GDM1 (cell line): ENCODE measurements at places on chromosomes 13 and 19.

DNA sequence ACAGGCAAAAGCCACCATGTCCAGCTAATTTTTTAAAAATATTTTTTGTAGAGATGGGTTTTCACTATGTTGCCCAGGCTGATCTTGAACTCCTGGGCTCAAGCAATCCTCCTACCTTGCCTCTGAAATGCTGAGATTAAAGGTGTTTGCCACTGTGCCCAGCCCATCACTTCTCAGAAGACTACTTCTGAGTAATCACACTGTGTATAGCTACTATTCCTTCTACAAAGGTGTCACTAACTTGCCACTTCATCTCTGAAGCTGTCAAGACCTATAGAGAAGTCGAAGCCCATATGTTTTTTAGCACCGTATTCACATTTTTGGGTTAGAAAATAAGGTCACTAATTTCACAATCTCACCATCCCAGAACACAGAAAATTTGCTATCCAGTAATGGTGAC is 36.0 kb upstream of the FNDC3A start:
- no peak for DNase-seq

GRCh38 chr19:29497241-29497640 is 28.6 kb upstream of the VSTM2B start:
- DNase-seq, result no peak

GRCh38 chr13:45368005-45368404 is 27.0 kb upstream of the TPT1 start:
- no peak for DNase-seq

GRCh38 chr19:49492573-49493405 is 3.4 kb upstream of the RPS11 start:
- no peak for DNase-seq

GRCh38 chr13:100363285-100363711 is 225.3 kb downstream of the GGACT start:
- DNase-seq, result no peak

DNA sequence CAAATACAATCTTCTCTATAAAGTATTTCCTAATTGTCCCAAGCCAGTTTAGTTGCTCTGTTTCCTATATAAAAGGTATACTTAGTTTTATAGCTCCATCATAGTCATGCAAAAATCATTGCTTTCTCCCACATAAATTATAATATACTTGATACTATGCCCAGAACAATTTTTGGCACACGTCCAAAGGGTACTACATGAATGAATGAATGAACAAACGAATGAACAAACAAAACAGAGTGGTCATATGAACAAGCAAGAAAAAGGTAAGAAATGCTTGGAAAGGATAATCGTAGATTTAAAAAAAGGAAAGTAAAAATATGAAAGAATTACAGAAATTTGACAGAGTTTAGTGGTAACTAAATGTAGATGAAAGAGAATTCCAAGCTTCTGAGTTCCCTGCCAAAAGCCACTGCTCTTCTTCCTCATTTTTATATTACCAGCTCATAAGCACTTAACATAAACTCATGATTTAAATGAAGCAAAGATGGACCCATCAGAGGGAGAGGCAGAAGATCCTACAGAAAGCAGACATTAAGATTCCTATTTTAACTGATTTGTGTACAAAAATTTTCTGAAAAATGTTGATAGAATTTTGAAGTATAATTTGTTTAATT is 123.2 kb downstream of the ENOX1 start:
- DNase-seq, result no peak

- DNase-seq, result no peak
Measured at GRCh38 chr19:37980419-37981170, 73.6 kb downstream of the SIPA1L3 start.

GRCh38 chr13:76797361-76797760 is 88.8 kb downstream of the KCTD12 start:
- DNase-seq, result no peak

- no peak for DNase-seq
Measured at GRCh38 chr19:29495091-29495490, 30.7 kb upstream of the VSTM2B start.

DNA sequence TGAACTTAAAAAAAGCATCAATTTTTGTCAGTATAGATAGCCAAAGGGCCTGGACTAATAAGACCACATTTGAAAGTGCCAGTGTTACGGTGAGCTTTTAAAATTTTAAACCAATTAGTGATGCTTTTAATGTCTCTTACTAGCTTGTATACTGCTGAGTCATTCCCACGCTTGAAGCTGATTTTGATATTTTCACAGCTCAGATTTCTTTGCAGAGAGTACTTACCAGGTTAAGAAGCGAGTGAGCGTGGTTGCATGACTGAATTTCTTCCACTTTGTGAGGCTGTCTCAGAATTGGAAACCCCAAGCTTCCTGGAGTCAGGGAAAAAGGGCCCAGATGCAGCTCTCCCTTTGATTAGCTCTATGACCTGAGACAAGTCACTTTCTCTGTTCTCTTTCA is 74.5 kb upstream of the NBEA start:
- no peak for DNase-seq

DNA sequence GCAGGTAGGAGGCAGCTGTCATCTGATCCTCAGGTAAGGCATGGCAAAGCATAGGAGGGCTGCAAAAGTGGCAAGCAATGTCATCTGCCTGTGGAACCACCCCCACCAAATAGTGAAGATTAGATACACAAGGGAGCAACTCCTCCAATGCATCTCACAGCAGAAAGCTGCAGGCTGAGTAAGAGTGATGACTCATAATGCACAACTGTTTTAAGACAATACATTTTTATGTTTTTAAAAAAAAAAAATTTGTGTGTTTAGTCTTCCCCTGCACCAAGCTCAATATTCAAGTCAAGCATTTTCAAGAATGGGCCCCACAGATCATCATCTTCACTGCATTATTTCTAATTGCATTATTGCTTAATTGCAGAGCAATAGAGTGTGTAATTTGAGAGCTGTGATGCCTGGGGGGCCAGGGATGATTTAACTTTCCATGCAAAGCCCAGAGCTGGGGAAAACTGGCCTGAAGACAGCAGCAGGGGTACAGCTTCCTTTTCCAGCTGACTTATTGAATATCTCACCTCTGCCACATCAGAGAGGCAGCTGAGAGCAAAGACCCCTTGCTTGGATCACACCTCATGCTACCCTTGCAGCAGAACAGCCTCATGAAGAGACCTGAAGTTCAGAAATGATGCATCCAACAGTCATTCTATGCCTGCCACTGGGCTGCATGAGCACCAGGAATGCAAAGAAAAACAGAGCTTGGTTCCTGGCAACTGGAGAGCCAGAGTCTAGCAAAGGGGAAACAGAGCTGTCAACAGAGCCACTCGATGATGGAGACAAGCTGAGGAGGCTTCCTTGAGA is 22.7 kb upstream of the POP4 start:
- no peak for DNase-seq

DNA sequence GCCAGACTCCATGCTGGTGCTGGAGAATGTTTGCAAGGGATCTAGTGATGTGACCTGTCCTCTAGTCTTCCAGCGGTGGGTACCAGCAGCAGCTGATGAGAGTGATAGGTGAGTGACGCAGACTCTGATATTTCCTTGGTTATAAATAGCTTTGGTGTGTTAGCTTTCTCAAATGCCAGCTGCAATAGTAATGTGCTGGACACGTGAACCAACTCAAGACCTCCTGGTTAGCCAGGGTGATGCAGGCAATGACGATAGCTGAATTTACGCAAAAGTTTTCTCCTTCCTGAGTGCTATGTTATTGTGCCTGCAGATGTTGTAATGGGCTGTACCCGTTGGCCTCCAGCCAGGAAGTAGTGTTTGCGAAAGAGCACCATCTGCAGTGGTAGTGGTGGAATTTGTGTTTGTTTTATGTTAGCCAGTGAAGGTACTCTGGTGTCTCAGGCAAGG is 129.5 kb downstream of the CYSLTR2 start:
- DNase-seq, result no peak

GRCh38 chr19:38152461-38153379 is 71.3 kb downstream of the DPF1 start:
- no peak for DNase-seq

- DNase-seq, result no peak
Measured at GRCh38 chr13:27279506-27279905, 8.9 kb downstream of the RASL11A start.

DNA sequence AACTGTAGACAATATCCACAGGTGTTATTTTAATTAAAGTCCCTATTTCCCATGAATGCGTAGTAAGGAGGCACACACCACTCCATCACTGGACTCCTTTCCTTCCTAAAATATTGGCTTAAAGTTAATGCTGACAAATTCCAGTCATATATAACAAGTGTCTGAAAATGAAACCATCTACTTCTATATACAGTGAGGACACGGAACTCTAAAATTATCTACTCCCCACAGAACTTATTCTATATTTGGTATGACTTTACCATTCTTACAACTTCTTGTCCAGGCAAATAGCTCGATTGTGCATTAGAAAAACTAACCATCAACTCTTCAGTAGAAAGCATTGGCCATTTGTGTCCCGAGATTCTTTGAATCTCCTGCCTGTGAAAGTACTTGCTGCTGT is 1560.2 kb downstream of the EFNB2 start:
- no peak for DNase-seq

GRCh38 chr19:34664168-34664567 is 12.8 kb downstream of the SCGB2B2 start:
- DNase-seq, result no peak

GRCh38 chr13:110498327-110498726 is 63.2 kb downstream of the RAB20 start:
- no peak for DNase-seq

GRCh38 chr13:20997301-20998161 is 63.9 kb downstream of the LATS2 start:
- no peak for DNase-seq

GRCh38 chr13:27496536-27497273 is 46.3 kb upstream of the MTIF3 start:
- no peak for DNase-seq

GRCh38 chr19:38417544-38418506 is 8.2 kb downstream of the RASGRP4 start:
- no peak for DNase-seq

DNA sequence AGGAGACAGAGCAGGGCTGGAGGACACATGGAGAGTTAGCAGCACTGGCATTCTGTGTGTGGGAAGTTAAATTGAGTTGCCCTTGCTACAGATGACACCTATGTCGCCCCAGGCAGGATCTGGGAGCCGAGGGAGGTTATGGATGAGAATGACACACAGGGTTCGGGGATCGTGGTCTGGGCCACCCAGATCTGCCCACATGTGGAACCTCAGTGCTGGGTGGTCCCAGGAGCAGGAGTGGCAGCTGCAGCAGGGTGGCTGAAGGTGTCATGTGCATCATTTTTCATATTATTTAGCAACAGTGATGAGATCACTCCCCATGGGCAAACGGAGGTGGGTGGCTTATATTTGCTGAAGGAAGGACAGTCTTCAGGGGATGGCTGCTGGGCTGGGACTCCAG is 3.2 kb downstream of the IL17D start:
- DNase-seq, result no peak

- peak; percentile 27 for DNase-seq
Measured at GRCh38 chr13:30870049-30870884, 35.8 kb upstream of the MEDAG start.

DNA sequence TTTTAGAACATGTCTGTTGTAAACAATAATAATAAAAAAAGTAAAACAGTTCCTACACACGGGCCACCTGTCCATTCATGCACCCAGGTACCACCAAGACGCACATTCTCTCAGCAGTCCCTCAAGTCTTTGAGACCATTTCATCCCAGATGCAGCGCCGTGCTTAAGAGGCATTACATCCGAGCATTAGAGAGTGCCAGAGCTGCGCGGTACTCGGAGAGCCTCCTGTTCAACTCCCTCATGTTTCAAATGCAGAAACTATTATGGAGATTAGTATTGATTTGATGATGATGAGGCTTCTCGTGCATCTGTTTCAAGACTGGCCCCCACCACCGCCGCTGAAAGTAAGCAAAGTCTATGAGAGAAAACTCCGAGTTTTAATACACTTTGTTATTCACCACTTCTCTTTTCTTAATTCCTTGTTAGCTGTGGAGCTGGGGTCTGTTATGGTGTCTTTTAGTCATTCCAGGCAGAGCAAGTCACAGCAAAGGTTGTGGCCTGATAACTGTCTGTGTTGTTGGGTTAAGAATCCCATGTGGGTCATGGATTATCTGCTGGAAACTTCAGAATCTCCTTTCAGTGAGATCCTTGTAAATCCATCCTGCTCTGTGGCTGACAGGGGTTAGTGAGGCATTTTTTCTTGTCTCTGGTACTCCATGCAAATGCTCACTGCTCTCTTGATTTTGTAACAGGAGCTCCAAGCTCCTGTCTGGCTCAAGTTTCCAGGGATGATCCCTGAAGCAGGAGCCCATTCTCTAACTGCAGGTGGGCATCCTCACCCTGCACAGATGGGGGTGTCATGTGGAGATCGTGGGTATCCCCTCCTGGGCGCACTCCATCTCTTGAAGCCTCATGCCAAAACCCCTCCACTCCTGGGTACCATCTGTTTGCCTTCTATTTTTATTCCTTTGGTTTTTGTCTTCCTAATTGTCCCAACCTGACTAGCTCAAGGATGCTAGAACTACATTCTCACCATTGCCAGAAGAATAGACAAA is 74.9 kb upstream of the MTIF3 start:
- DNase-seq, result no peak

- no peak for DNase-seq
Measured at GRCh38 chr13:89352384-89352783, 1681.2 kb downstream of the SLITRK5 start.

DNA sequence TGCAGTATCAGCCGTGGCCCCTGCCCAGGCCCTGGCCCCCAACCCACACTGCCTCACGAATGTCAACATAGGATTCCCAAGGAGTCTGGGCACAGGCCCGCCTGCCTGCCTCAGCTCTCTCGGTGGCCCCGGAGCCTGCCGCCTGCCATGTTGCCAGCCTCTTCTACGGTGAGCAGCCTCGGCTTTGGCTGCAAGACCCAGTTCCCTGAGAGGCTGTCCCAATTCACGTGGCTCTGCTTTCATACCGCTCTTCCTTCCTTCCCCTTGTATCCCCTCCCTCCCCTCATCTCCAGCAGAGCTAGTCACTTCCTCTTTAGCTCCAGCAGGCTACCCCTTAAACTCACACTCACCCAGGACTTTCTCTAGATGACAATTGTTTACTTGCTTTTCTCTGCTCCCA is 42.7 kb downstream of the SERP2 start:
- peak; percentile 96 for DNase-seq

DNA sequence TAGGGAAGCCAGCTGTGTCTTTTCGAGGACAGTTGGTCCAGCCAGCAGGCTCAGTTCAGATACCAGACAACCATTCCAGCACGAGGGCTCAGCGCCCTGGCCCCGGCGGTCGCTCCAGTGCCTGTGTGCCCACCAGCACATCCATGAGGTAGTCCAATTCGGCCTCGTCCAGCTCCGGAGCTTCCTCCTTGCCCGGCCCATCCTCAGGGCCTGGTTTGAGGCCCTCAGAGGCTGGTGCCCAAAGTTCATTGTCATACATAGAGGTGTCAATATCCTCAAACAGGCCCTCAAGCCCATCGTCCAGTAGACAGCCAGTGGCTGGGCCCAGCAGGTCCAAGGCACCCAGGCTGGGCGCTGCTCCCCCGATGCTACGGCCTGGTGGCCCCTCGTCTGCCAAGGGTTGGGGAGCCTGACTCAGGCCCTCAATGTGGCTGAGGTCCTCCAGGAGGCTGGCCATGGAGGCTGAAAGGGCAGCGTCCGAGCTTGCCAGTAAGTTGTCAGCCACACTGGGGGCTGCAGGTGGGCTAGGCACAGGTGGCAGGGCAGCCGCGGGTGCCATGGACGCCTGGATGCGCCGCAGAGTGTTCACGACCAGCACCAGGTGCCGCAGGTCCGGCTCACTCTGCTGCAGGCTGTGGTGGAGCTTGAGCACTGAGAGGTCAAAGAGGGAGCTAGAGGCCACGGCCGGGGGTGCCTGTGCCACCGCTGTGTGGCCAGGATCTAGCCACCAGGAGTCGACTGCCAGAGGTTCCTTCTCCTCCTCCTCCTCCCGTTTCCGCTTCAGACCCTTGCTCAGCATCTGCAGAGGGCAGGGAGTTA is 2.8 kb downstream of the SERTAD1 start:
- DNase-seq, result no peak
